Stimulated activated CD8-positive, alpha-beta memory T cell treated with anti-CD3 and anti-CD28 coated beads, Interleukin-7, amount 100 ng/mL, for 1 hour (primary cell): ENCODE measurements at places on chromosomes 7 and 10.

GRCh38 chr7:155458878-155459699 is 1.2 kb downstream of the EN2 start:
- DNase-seq: no peak

- no peak for DNase-seq
These were observed 252.7 kb upstream of the PTER start for GRCh38 chr10:16184096-16184597.

DNA sequence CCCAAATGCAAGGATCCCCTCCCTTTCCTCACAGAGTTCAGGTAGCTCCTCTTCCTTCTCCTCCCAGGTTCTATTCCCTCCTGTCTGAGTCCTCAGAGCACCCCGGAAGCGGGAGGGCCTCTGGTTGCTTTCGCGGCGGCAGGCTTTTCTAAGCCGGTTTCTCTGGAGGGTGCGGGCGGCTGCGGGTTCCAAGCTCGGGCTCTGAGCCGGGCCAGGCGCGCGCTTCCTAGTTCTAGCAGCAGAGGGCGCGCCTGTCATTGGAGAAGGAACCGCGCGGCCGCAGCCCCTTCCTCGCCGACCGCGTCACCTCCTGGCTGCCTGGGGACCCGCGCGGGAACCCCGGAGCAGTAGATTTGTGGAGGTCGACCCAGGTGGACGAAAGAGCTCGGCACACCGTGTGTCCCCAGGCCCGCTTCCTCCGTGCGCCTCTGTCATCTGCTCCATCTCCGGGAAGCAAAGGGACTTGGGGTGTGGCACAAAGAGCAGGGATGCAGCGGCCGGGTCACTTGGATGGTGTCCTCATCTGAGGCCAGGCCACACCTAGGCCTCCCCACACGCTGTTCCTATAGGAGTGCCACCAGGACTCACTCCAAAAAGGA is 389.0 kb upstream of the PODXL start:
- DNase-seq: no peak

DNA sequence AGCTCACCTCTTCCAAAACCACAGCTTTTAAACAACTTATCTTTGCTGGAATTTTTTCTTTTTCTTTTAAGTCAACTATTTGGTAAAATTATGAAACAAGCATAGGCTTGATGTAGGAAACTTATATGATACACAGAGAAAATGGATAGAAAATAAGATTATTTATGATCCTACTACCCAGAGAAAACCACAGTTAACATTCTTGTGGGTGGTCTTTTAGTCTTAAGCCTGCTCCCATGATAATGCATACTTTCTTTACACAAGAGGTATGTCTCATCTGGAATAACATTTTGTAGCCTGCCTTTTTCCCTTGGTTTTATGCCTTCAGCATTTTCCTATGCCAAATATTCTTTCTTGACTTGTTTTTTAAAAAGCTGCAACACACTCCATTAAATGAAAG is 21.4 kb downstream of the PLPP4 start:
- DNase-seq: no peak

GRCh38 chr10:1070919-1071318 is 14.7 kb downstream of the WDR37 start:
- no peak for DNase-seq

DNA sequence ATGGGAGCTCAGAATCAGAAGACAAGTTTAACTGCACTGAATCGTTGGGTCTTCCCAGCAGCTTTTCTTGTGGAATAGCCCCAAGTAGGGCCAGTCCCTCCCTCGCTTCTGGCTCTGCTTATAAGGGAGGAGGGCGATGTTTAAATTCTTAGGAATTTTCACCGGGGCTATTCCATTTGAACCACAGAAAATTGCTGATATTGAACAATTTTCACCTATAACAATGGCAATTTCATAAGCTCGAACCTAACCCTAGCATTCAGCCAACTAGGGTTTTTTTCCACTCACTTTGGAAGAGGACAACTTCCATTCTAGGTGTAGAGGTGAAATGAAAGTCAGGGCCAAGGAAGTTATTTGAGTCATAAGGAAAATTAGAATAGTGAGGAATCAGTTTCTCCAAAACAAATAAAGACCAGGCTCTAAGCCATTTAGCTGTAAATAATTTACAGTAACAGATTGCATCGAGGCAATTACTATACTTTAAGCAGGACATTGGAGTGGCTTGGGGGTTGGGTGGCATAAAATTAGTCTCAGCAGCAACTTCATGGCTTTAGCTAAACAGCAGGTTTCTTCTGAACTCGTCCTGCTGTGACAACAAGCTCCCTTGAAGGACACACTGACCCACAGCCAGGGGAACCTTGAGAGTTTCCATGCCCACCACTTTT is 1.5 kb upstream of the ATP6V0A4 start:
- DNase-seq: no peak

DNA sequence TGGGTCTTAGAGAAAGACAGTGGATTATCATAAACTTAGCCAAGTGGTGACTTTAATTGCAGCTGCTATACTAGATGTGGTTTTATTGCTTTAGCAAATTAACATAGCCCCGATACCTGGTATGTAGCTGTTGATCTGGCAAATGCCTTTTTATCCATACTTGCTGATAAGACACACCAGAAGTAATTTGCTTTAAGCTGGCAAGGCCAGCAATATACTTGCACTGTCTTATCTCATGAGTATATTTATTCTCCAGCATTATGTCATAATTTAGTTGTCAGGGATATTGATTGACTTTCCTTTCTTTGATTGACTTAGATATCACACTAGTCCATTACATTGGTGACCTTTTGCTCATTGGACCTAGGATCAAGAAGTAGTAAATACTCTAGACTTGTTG is 12.8 kb downstream of the TMEM229A start:
- no peak for DNase-seq

DNA sequence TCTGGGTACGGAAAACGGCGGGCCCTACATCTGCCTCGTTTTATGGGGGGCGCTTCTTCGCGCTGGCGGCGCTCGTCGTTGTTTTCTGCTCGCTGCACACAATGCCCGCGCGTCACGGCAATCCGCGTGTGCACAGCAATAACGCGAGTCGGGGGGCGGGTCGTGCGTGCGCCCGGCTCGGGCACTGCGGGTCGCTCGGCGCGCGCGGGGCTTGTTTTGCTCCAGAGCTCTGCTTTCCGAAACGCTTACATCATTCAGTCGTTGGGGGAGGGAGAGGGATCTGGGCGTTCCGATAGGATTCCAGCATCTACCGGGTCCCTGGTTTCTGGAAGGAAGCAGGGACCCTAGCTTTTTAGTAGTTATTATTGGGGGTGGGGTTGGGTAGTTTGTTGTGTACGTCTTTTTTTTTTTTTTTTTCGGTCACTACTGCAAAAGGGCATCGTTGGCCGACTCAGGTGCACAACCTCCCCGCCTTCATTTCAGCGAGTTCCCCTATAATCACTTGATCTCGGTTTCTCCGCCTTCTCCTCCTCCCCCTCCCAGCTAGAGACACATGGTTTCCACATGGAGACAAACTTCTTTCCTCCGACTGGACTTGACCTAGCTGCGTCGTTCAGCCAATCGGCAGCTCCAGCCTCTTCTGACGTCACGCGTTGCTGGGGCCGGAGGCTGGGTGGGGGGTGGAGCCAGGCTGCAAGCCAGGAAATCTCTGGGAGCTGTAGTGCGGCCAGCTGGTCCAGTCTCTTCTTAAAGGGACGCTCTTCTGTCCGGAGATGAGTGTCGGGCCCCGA is 3.5 kb downstream of the MXI1 start:
- peak; percentile 81 for DNase-seq

DNA sequence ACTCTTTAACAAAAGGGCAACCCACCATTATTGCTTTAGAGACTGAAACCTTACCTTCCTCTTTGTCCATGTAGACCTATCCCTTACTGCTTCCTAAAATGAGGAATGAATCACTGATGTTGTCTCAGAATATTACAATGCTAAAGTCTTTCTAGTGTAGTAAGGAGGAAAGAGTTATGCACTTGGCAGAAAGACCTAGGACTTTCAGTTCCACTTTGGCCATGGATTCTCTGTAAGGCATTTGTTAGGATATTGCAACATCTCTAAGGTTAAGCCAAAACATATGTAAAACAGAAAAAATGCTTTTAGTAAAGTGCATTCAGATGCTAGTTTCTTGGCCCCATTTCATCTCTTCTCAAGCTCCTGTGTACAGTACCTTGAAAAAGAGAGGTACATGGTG is 230.9 kb downstream of the PARD3 start:
- no peak for DNase-seq

DNA sequence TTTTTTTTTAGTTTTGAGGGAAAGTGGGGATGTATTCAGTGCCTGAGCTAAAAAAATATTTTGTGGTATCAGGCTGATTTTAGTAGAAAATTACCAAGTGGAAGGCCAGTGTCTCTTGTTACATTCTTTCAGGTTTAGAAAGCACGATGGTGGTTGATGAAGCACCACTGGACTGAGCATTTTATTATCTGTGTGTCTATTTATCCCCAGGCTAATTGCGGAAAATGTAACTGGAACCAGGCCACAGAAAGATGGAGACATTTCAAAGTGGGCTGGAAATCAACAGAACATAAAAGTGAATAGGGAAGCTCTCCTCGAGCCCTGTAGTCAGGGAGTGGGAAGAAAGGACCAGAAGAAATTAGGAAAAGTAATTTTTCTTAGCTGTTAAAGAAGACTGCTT is 261.0 kb downstream of the STK31 start:
- DNase-seq: no peak

DNA sequence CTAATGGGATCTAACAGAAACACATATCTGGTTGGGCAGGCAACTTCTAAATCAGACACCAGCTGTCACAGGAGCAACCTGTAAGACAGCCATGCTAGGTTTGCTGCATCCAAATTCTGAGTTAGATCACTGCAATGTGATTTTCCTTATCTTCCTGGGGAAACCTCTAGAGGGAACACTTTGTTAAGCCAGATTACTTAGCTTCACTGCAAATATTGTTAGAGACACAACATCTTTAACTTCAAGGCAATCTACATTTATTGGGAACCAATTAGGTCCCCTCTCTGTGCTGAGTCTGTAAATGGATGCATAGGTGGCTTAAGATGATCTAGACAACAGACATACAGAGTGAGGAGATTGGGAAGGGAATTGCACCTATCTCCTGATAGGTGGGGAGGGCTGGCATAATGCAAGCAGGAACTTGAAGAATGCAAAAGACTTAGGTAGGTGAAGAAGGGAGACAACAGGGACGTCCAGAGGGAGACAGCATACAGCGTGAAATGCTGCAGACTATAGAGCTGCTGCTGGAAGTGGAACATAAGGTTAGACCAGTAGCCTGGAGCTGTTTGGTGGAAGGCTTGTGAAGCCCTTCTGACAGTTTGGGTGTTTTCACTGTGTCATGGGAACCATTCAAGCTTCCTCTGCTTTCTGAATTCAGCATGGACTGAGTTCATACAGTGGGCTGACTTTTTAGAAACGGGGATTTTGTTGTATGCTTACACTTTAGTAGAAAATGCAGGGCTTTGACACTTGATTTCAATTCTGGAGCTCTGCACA is 109.8 kb upstream of the ELMO1 start:
- no peak for DNase-seq

GRCh38 chr7:2545746-2546425 is 9.4 kb downstream of the BRAT1 start:
- no peak for DNase-seq

DNA sequence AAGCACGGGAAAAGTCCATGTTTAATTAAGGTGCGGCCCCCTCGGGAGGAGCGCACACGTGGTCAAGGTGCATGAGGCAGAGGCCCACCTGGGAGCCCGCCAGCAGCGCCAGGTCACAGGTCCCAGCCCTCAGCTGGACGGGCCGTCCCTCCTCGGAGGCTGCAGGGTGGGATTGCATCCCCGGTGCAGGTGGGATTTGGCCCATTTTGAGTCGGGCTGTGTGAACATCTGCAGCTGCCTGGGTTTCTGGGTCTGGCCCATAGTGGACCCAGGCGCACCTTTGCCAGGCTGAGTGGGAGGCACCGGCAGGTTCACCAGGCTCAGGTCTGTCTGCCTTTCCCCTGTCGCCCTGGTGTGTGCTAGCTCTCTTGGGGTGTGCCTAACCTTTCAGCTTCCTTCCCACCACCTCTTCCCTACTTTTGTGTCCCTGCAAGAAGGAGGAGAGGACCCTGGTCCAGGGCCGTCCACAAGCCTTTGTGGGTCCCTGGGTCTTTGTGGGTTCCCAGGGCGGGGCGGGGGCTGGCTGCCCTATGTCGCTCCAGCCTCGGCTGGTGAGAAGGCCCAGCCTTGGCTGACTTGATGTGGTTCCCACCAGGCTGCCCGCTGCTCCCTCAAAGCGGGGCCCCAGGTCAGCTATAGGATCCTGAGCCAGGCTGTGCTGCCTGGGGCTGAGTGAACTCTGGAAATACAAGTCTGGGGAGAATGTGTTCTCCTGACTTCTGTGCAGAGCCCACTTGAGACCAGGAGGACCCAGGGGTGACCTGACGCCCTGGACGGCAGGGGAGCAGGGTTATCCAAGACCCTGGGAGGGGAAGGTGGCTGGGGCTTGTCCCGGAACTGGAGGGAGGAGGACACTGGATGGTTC is 186.7 kb upstream of the SHH start:
- DNase-seq: no peak

- no peak for DNase-seq
These were observed 80.8 kb downstream of the VWDE start for GRCh38 chr7:12322903-12323300.

DNA sequence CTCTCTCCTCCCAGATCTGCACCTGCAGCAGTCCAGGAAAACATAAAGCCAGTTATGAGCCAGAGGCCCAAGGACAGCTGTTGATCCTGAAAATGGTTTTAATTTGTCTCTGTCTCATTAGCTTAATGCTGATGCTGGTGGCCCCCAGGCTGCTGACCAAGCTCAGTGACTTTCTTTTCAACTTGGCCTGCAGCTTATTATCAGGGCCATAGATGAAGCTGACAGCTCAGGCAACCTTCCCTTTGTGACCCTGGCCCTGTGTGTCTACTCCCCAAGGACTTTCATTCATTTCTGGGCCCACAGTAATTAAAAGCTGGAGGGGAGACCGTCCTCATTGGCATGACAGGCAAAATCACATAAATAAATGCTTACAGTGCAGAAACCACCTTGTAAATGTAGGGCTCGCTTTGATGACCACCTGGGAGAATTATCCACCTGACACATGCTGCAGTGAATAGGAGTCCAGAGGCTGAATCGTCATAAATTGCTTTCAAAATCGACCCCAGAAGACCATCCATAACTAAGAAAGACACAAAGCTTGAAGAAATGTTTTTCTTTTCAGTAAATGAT is 138.5 kb downstream of the NPY start:
- no peak for DNase-seq

GRCh38 chr7:4851459-4852422 is 10.1 kb downstream of the PAPOLB start:
- DNase-seq: no peak

GRCh38 chr10:73732931-73733623 is 11.1 kb upstream of the SEC24C start:
- DNase-seq: no peak

- DNase-seq: no peak
These were observed 825 bp downstream of the MRPL32 start for GRCh38 chr7:42932811-42933591.

- DNase-seq: no peak
These were observed 50.8 kb upstream of the AOAH start for GRCh38 chr7:36775061-36775620.

- DNase-seq: no peak
These were observed 297.7 kb downstream of the CCDC3 start for GRCh38 chr10:12703813-12704212.

GRCh38 chr10:99872367-99873162 is 90.1 kb downstream of the ABCC2 start:
- DNase-seq: no peak
